Activated CD4-positive, alpha-beta T cell treated with anti-CD3 and anti-CD28 coated beads, Interleukin-2, amount 10 ng/mL, durations not matched to agents 24 days and 14 days (primary cell): ENCODE measurements at places on chromosomes 2 and 18. TPM values are rescaled to one million over a fixed set of nuclear protein-coding genes. Genes with fewer than 3 reads are reported as not detected.

CNRIP1 gene
- total RNA-seq, result not detected in 2 replicates

GRCh38 chr18:24936691-24937090 is 415.3 kb downstream of the ZNF521 start:
- no peak for DNase-seq

- DNase-seq, result no peak
Observed at GRCh38 chr18:23827681-23828080, 138.4 kb downstream of the LAMA3 start.

DNA sequence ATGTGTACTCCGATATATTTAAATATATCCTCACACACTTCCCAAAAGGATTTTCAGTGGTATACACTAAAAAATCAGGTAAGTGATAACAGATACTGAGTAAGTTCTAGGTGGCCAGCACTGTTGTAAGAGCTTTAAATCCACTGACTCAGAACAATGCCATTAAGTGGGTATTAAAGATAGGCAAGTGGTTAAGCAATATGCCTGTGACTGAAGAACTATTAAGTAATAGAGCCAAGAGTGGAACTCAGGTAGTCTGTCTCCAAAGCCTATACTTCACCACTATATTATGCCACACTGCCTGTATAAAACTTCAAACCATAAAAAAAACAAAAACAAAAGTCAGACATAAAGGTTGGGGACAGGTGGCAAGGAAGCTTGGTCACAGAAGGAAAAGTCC is 37.2 kb downstream of the THUMPD2 start:
- no peak for DNase-seq

DNA sequence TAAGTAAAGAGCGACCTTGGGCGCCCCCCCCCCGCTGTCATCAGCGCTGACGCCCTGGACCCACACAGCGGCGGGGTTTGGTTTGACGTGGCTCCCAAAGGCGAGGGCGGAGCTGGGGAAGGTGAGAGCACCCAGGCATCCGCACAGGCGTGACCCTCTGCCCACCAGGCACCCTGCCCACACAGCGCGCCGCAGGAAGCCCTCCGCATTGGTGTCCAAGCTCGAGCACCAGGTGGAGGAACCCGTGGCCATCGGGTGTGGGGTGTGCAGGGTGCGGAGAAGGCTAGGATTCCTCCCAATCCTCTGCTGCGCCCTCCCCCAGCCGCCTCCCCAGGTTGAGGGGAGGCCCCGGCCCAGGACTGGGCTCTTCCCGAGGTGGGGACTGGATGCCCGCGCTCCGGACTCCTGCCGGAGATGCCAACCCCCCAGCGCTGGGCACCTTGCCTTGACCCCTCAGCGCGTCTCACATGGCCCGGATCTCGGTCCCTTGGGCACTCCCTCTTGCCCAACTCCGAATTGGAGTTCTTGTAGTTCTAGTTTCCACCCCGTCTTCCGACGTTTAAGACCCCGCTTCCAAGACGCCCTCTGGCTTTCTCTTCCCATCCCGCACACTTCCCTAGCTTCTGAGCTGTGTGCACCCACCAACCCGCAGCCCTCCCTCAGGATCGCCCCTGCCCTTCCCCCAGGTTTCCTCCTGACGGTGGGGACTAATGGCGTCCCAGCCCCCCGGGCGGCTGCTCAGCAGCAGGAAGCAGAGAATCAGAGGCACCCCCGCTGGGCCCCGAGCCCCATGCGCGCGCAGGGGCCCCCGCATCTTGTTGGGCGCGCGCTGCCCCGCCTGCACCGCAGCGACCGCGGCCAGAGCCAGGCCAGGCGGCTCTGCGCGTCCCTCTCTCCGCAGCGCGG is 25.9 kb upstream of the RESP18 start:
- DNase-seq, result no peak
